ENCODE measurements at places on chromosomes 5 and 9.

GRCh38 chr5:172395483-172395882 lies 58.8 kb downstream of the SH3PXD2B start:
- DNase-seq, result no peak

DNA sequence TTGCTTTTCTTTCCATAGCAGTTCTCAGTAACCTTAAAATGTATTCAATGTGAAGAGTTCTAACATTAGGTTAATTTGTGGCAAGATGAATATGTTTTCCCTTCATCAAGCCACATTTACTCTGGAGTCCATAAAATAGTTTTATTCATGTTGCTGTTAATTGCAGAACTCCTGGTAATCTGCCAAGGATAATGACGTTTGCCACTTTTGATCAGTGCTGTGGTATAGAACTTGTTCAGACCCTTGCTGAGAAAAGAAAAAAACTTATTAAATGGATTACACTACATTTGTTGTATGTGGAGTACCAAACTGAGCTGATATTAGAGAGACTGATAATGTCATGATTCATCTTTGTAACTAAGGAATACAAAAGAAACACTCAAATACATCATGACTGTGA lies 212.4 kb upstream of the DMAC1 start:
- no peak for DNase-seq

GRCh38 chr9:81112627-81113452 lies 576.5 kb downstream of the TLE1 start:
- DNase-seq, result no peak

DNA sequence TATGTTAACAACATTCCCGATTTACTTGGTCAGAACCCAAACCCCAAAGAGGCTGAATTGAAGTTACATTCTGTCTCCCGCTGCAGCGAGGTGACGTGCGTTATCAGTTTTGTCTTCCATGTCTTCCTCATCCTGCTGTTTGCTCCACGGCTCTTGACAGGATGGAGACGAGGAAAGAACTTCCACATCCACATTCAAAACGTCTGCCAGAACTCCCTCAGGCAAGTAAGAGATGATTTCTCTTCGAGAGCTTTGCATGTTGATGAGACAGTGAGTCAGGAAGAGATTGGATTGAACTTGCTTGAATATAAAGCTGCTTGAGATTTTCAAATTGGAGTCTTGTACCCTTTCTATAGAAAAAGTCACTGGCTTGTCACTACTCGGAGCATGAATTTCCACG lies 242.6 kb downstream of the AUH start:
- DNase-seq, result no peak

DNA sequence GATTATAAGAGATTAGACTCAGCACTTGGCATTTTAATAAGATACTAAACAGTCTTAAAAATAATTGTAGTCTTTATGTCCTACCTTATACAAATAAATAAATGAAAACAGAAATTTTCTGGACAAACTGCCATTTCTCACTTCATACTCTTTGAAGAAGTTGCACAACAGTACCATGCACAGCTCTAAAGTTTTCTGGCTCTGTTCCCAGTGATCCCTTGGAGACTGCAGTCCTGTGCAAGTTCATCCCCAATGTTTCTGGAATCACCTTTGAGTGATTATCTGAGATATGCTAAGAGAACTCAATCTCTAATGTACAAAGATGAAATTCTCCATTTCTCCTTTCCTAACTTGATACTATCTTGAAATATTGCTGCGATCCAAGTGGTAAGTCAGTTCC lies 330.4 kb upstream of the EDIL3 start:
- DNase-seq, result no peak

- DNase-seq, result no peak
Measured at GRCh38 chr9:36118706-36119105, 17.8 kb upstream of the GLIPR2 start.

- DNase-seq, result no peak
Measured at GRCh38 chr9:18438300-18438925, 35.5 kb upstream of the ADAMTSL1 start.

DNA sequence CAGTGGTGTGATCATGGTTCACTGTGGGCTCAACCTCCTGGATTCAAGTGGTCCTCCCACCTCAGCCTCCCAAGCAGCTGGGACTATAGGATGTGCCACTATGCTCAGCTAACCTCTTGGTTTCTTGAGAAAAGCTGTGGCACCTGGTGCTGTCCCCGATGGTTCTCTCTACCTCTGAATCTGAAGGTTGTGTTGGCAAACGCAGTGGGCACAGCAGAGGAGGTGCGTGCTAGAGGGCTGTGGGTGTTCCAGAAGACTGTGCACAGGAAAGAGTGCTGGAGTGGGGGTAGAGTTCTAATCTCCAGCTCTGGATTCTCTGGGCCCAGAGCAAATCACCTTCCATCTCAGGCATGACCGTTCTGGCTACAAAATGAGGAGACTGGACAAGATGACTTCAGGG lies 12.5 kb downstream of the RGS3 start:
- DNase-seq, result no peak

DNA sequence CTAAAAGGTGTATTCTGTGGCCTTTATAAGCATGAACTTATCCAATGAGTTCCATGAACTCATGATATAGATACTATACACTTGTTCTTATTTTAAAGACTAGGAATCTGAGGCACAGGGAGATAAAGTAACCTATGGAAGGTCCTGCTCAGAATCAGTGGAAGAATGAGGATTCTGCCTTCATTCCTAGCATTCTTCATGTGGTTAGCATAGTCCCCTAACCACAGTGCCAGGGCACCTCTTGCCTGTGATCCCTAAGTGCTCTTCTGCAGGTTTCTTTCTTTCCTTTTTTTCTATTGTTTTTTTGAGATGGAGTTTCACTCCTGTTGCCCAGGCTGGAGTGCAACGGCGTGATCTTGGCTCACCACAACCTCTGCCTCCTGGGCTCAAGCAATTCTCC lies 174.1 kb downstream of the C9orf152 start:
- no peak for DNase-seq

GRCh38 chr5:119315516-119315949 lies 40.3 kb upstream of the TNFAIP8 start:
- peak; percentile 66 for DNase-seq

DNA sequence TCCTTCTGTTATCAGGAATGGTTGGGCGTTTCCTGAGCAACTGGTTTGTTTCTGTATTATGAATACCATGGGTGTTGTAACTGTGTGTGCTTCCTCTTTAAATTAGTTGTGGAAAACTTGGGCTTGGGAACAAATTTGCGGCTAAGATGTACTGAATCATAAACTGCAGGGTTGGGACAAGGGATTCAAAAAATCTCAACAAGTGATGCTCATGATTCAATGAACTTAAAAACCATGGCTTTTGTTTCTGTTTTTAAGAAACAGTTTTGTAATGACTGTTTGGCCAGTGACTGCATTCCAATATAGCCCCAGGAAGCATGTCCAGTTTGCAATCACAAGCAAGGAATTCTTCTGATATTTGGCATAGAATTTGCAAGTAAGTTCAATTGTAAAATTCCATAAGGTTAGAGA lies 657.5 kb upstream of the WWC1 start:
- DNase-seq, result no peak

DNA sequence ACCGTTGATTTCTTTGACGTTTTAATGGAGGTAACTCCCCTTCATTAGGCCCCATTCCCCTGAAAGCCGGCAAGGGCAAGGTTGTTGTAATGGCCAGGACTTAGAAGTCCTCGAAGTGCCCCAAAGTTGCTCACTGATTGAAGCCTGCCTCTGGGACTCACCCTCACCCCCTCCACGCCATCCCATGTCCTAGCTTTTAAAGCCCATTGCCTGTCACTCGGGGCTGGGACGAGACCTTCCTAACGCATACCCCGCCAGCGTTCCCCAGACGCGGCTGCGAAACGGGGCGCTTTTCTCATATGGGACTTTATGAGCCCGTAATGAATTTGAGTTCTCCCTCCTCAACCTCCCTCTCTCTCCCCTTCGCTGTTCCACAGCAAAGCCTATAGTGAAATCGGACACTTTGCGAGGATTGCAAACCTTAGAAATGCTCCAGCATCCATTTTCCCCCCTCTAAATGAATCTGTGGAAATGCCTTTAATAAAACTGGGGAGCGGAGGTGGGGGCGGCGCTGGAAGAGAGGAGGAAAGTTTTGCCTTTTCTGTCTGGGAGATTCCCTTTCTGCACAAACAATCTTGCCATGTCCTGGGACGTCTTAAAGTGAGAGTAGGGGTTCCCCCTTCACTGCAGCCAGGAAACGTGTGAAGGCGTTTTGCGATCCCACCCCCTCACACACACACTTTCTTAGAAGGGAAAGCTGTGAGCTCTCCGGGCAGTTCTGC lies 1.5 kb downstream of the PAPPA start:
- DNase-seq, result no peak

DNA sequence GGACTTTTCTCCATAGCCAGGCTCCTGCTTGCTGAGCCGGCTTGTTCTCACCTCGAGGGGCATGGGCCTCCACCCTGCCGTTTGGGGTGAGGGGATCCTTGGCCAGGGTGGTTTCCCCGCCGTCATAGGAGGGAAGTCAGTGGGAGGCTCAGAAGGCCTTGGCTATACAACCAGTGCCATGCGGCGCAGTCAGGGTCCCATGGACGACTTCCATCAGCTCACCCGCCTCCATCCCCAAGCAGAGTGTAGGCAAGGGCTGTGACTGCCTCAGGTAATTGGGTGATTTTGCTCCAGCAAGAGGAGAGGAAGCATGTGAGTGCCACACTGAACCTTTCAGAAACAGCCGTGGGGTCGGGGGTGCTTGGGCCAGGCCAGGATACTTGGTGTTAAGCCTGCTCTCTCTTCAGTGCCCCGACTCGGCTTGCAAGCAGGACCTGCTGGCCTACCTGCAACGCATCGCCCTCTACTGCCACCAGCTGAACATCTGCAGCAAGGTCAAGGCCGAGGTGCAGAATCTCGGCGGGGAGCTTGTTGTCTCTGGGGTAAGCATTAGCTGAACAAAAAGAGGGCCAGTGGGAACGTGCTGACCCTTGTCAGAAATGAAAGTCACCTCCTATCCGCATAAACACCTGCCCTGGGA lies 57.2 kb upstream of the LRRTM2 start:
- DNase-seq, result no peak

DNA sequence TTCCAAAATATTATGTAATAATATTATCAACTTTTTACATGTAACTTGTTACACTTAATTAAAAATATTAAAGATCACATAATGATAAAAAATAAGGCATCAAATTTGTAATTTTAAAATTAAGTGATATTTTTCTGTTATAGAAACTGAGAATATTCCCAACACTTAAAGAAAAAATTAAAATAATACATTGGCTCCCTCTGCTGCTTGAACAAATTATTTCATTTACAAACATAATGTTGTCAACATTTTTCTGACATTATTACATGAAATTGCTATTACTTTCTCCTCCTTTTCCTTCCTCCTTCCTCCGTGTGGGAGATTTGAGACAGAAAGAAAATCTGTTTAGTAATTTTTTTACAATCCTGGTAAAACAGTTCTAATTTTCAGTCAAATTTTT lies 42.3 kb downstream of the RNF180 start:
- DNase-seq, result no peak

DNA sequence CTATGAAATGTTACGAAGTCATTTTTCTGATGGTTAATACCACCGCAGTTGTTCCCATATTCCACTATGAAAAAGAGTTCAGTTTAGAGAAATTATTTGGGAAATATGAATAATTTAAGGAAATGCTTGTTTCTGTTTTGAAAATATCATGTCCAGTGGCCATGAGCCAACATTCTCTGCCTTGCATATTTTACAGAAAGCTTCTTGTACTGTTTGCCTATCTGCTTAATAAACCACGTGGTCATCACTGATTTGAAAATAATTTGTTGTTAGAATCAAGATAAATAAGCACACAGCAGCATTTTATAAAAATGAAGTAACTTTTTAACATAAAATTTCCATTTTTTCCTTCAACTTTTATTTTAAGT lies 381.5 kb upstream of the CDH18 start:
- DNase-seq, result no peak

GRCh38 chr5:130151239-130151638 lies 247.0 kb downstream of the CHSY3 start:
- DNase-seq, result no peak

DNA sequence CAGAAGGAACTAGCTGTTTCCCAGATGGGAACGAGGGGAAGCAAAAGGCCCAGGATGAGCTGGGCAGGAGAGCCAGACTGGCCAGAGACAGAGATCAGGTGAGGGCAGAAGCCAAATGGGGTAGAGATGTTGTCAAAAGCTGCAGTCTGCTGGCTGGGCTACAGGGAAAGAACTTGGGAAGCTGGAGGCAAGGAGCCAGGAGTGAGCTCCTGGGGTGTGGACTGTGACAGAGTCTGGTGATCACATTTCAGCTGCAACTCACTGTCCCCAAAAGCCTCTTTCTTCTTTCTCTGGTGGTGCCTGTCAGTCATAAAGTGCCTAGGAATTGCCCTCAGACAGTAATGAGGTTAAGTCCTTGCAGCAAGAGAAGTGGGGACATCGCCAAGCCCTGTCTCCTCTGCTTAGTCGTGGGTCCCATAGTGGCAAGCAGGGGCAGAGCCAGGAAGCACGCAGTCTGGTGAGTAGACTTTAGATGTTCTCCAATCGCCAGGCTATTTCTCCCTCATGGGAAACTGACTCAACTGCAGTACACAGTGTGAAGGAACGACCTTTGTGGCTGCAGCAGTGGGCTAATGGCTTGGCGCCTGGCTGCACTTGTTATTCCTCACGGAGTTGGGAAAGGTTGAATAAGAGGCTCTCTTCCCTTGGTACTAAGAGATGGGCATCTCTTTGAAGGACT lies 2.5 kb upstream of the FSD1L start:
- DNase-seq, result no peak

- DNase-seq, result no peak
Measured at GRCh38 chr5:37184748-37185364, 64.3 kb downstream of the CPLANE1 start.

GRCh38 chr9:22138956-22139660 lies 130.0 kb upstream of the CDKN2B start:
- no peak for DNase-seq

- DNase-seq, result no peak
Measured at GRCh38 chr5:154159343-154159742, 31.2 kb upstream of the GALNT10 start.

- DNase-seq, result no peak
Measured at GRCh38 chr9:4762886-4763541, 22.0 kb upstream of the AK3 start.

- peak; percentile 56 for DNase-seq
Measured at GRCh38 chr5:137743031-137743640, 7.2 kb upstream of the KLHL3 start.

GRCh38 chr5:65722575-65723403 lies 784 bp downstream of the NLN start:
- no peak for DNase-seq

GRCh38 chr9:7118633-7119032 lies 360.9 kb downstream of the KDM4C start:
- DNase-seq, result no peak

GRCh38 chr9:87290241-87291052 lies 207.2 kb upstream of the DAPK1 start:
- DNase-seq, result no peak

DNA sequence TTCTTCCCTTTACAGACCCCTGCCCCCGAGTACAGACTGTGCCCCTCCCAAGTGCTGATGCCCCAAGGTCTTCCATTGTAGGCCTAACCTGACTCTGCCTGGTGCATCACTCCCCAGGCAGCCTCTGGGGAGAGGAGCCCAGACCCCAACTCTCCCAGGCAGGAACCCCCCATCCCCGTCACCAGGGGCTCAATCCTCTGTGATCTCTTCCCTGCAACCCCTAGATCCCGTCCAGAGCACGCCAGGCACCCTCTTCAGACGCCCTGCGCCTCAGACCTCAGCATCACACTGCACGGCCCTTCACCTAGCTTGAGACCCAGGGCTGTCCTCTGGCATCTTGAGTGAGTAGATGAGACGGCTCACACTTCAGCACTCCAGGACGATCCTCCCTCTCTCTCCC lies 6.4 kb upstream of the EGR1 start:
- DNase-seq, result no peak
